ENCODE measurements at places on chromosomes 5 and 9.

DNA sequence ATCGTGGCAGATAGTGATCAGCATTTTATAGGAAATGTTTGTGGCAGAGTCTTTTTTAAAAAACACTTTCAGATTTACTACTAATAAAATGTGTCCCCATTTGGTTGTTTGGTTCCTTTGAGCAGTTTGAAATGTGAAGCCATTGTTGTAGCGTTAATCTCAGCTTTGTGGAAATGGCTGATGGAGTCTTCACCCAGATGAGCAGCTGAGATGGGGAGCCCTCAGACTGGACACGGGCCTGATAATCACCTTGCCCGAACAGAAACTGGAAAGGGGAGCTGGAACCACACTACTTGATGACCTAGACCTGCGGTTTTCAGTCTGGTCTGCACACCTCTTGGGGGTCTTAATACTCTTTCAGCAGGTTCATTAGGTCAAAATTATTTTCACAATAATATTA, 20.6 kb upstream of the ANP32B start:
- no peak for DNase-seq

DNA sequence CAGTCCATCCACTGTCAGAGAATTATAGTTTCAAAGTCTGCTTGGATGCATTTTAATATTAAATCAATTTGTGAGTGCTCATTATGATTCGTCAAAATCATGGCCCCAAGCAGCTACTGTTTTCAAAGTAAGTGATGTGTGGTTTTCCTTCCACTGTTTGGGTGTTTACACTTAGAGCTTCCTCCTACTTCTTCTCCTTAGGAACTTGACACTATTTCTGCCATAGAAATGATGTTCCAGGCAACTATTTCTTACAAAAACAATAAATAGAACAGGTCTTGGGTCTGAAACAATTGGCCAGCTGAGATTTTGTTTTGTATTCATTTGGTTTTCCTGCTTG, 132.8 kb upstream of the RAI14 start:
- no peak for DNase-seq

DNA sequence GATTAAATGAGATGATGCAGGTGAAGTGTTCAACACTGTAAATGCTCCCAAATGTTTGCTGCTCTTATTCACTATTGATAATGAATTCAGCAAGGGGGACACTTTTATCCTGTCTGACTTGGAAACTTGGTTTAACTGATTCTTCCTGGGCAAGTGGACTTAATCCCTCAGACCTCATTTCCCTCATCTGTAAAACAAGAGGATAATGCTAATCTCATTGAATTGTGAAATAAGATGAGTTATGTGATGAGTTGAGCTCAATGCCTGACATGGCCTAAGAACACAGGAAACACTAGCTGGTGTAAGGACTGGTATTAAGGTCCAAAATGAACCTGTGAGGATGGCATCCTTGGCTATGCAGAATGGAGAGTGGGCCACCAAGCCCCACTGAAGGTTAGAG, 23.3 kb downstream of the TNFSF15 start:
- no peak for DNase-seq

- DNase-seq, result no peak
These were observed 115.8 kb upstream of the ICE1 start for GRCh38 chr5:5306696-5307095.

DNA sequence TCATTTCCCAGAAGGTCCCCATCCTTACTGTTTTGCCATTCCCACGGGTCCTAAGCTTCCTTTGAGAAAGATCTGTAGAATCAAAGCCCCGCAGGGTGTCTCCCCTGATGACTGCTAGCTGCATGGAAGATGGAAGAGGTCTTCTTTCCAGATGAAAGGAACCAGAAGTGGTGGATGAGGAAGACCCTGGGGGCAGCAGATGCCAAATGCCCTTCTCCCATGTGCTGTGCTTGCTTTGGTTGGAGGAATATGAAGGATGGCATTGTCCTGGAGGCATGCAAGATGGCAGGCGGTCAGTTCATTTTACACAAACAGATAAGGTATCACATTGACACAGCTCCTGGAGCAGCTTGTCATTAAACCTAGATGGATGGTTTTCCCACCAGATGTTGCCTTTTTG, 25.8 kb upstream of the CER1 start:
- no peak for DNase-seq

GRCh38 chr5:132363431-132364112, 5.9 kb upstream of the SLC22A5 start:
- no peak for DNase-seq

DNA sequence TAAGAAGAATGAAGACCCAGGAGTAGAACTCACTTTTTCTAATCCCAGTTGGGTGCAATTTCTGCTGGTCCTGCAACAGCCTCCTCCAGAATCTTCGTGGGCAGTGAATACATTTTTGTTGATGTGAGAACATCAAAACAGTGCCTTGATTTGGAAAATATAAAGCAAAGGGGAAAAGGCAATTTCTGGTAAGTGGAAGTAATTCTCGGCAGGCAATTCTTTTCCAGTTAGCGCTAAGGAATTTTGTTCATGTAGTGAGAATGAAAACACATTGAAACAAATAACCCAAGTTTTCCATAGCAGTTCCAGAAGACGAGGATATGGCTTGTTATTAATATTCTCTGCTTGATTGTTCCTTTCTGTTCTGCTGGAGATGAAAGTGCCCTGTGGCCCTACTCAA, 178.7 kb downstream of the SPATA31D1 start:
- no peak for DNase-seq

GRCh38 chr9:35335164-35335563, 154.7 kb upstream of the RUSC2 start:
- no peak for DNase-seq

- no peak for DNase-seq
These were observed 11.5 kb downstream of the WNT8A start for GRCh38 chr5:138095100-138095907.

DNA sequence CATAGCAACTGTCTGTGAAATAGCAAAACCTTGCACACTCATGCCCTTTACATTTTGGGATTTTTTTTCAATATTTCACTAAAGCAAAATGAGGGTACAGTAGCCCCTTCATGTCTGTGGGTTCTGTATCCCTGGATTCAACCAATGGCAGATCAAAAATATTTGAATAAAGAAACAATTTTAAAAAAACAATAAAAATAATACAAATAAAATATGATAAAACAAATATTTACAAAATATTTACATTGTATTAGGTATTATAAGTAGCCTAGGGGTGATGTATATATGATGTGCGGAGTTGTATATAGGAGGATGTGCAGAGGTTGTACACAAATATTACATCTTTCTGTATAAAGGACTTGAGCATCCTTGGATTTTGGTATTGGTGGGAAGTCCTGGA, 67.3 kb upstream of the CDH10 start:
- DNase-seq, result no peak

GRCh38 chr5:145226726-145227125, 608.4 kb downstream of the PRELID2 start:
- DNase-seq, result no peak

- DNase-seq, result no peak
These were observed 3.8 kb downstream of the MIGA2 start for GRCh38 chr9:129040113-129040643.
